ENCODE measurements at places on chromosomes 2 and 18.

GRCh38 chr2:118047380-118047826 is 33.5 kb upstream of the CCDC93 start:
- DNase-seq = no peak

GRCh38 chr2:238155761-238156694 is 2.7 kb upstream of the ERFE start:
- DNase-seq = no peak

DNA sequence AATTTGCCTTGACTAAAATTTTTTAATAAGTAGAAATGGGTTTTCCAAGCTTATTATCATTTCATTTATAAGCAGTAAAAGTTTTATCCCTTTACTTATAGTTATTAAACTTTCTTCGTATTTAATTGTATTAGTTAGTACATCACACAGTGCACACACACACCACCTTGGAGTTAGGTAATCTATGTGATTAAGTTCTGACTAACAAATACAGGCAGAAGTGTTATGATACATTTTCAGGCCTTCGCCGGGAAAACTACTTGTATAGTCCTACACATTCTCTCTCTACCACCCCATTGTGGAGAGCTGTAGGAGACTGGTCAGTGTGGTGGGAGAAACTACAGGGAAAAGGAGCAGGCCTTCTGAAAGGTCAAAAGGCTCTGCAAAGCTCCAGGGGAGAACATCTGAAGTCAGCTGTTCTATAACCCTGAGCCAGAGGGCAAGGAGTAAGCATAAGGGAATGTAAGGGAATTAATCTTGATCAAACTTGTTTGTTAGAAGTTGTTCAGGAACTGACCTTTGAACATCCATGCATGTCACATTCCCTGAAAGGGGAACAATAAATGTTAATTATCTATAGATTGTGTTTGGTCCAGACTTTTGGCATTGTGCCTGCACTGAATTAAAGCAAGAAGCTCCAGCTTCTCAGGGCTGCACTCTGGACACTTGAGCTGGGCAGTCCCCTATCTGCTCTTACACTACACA is 231.7 kb downstream of the FSIP2 start:
- DNase-seq = no peak

DNA sequence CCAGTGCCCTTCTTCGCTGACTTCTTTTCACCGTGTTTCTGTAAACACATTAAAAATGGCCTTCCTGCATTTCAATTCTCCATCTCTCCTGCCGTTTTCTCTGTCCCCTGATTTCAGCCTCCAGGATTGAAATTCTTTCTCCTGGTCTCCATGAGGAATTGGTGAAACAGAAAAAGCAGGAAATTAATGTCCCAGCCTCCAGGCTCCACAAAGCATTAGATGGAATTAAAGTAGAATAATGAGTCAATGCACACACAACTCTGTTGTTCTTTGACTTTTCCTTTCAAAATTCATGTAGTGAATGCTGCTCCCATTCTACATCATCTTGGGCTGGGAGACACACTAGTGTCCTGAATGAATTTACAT is 209.5 kb downstream of the KLHL29 start:
- no peak for DNase-seq
